ENCODE measurements at places on chromosomes 2 and 18. TPM values are rescaled to one million over a fixed set of nuclear protein-coding genes. Genes with fewer than 3 reads are reported as not detected.

GPR39 gene
- 0.10 TPM for total RNA-seq

KLHL14 gene
- total RNA-seq, result 1.3 TPM

DSG4 gene
- not detected for total RNA-seq

ESCO1 gene
- 32.6 TPM for total RNA-seq

LONRF2 gene
- 5.1 TPM for total RNA-seq

PRSS56 gene
- total RNA-seq, result 0.82 TPM

CLEC4F gene
- total RNA-seq, result not detected

MYO7B gene
- total RNA-seq, result 1.5 TPM

OTOS gene
- not detected for total RNA-seq

ECEL1 gene
- total RNA-seq, result 0.31 TPM

EVX2 gene
- total RNA-seq, result not detected

RALBP1 gene
- 66.2 TPM for total RNA-seq

Data from tongue (tissue), 3 donors.